ENCODE measurements at places on chromosomes 2 and 18.

GRCh38 chr18:60202708-60203107, 169.9 kb downstream of the MC4R start:
- no peak for DNase-seq

DNA sequence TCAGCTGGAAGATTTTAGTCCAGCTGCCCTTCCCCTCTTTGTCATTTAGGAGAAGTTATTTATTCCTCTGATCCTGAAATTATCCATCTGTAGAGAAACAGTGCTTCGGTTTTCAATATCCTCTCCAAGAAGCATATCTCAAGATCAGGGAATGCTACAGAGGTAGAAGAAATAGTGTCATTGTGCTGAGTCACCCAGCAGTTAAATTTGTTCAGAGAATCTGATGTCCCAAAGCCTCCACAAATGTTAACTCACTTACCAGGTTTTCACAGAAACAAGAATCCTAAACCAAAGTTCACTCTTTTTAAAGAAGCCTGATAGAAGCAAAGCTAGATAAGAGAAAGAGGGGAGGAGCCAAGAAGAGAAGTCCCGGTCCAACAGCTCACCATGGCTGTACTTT, 480.7 kb upstream of the GYPC start:
- no peak for DNase-seq

GRCh38 chr2:156456616-156457015, 20.4 kb downstream of the GPD2 start:
- DNase-seq: no peak

GRCh38 chr18:59873641-59874040, 26.2 kb upstream of the PMAIP1 start:
- DNase-seq: no peak

DNA sequence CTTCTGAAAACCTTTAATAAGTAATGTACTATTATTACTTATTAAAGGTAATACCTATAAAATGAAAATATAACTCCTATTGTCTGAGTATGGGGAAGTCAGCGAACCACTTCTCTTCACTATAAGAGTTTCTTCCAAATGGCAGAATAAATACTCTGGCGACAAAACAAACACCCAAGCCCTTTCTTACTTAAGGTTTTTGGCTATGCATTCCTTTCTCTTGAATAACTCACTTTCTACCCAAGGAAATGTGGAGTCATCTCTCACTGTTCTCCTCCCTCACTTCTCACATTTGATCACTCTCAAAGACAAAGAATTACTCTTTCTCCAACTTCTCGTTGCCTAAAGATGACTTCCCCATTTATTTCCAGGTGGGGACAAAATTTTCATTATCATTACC, 816.8 kb upstream of the CRIM1 start:
- no peak for DNase-seq

DNA sequence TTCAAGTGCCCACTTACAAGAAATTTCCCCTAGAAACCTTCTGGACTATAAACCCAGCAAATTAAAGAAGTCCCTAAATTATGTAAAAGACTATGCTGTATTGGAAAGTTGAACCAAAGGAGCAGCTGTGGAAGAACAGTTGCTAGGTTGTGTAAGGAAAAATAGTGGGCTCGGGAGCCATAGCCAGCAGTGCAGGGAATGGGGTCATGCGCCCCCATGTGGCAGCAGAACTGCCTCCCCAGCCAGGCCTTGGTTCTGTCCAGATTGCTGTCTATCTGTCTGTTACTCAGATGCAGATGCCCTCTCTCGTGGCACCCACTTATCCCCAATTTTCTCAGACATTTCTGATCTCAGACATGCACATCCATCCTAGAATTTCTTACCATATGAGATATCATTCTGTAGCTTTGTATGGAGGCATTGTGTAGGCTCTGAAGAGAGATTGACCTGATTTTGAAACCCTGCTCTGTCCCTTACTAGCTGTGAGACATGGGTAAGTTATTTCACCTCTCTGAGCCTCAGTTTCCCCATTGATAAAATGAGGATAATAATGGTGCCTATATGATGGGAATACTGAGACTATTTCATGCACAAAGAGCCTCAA, 258.3 kb downstream of the SS18 start:
- DNase-seq: no peak

DNA sequence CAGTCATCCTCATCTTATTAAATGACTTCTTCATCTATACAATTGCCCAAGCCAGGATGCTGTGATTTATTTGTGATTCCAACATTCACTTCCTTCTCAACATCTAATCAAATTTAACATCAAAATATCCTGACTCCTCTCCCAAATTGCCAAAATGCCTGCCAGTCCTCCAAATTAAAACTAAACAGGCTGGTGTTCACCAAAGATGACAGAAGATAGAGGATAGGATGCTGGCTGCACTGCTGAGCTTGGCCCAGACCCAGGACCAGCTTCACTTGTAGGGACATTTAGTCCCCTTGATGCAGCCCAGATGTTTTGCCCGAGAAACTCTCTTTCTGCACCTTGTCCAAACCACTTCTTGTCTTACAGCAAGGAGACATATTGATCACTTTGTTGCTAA, 540.0 kb upstream of the CNTNAP5 start:
- no peak for DNase-seq

DNA sequence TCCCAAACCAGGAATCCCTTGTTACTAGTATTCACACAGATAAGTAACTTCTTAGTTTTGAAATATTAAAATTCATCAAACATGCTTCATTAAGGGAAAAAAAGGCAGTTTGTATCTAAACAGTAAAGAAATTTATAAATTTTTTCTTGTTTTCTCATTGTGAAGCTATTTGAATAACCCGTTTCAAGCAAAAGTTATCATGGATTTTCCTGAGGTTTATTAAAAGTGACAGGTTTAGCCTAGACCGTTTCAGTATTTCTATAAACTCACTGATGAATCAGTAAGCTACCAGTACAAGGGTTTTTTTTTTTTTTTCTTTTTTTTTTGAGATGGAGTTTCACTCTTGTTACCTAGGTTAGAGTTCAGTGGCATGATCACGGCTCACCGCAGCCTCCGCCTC, 20.0 kb downstream of the ZNF532 start:
- DNase-seq: no peak

Data from mesenteric fat pad (tissue), 1 donor.